ENCODE measurements at places on chromosomes 3 and 15. TPM values are rescaled to one million over a fixed set of nuclear protein-coding genes. Genes with fewer than 3 reads are reported as not detected.

GRCh38 chr15:78418686-78419085 is 19.3 kb upstream of the IREB2 start:
- no peak overlapping the region for H3K27ac ChIP-seq
- peaks cover 29% of the 10 kb centered on the region for H3K27me3 ChIP-seq
- no peak for DNase-seq
- peaks cover 7% of the 10 kb centered on the region for H3K4me1 ChIP-seq

- H3K4me1 ChIP-seq, result peaks cover 11% of the 10 kb centered on the region
- peaks cover 16% of the 10 kb centered on the region for H3K27me3 ChIP-seq
- no peak overlapping the region for H3K4me3 ChIP-seq
- H3K27ac ChIP-seq, result no peak overlapping the region
Observed at GRCh38 chr3:138327831-138328230, 1.8 kb downstream of the NME9 start.

The KNL1 gene
- total RNA-seq, result 5.6 TPM

The C2CD4A gene
- total RNA-seq, result not detected

The CADM2 gene
- total RNA-seq, result 2.2 TPM

The NANOGP8 gene
- total RNA-seq, result not detected

All from osteocyte (in vitro differentiated cells).